A549 treated with RU486 at 1 μM for 4 hours (cell line): ENCODE measurements at places on chromosomes 2 and 18. TPM values are rescaled to one million over a fixed set of nuclear protein-coding genes. Genes with fewer than 3 reads are reported as not detected.

RAB6C gene
- not detected in 5 replicates for total RNA-seq

NOSTRIN gene
- total RNA-seq: 1.7 to 2.3 TPM (median 2.0 TPM) in 5 replicates

DSC3 gene
- 1.6 to 2.8 TPM (median 1.9 TPM) in 5 replicates for total RNA-seq

RGPD4 gene
- 0.05 to 0.10 TPM (median 0.06 TPM) in 4 of 5 replicates, not detected in the other for total RNA-seq

RHBDD1 gene
- total RNA-seq: 7.0 to 10.7 TPM (median 9.1 TPM) in 5 replicates

UGT1A5 gene
- total RNA-seq: not detected in 5 replicates
